ENCODE measurements at places on chromosomes 4 and X.
A peak's percentile ranks its signal among the peaks of the same experiment; 100 is the strongest.

- DNase-seq, result no peak
Measured at GRCh38 chr4:62156205-62156604, 956.1 kb downstream of the ADGRL3 start.

- DNase-seq, result no peak
Measured at GRCh38 chr4:118586357-118586790, 98.8 kb upstream of the METTL14 start.

DNA sequence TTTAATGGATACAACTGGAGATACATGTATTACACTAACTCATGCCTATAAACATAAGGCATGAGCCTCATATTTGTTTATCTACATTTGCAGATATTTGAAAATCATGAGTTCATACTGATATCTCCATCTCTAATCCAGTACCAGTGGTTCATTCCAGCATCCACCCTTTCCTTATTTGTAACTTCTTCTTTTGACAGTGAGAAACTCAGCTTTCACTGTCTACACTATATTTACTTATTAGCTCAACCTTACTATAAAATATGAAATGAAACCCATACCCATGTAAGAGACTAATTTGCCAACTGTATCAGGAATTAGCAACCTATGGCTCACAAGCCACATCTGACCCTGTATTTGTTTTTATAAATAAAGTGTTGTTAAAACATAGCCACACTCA, 161.9 kb upstream of the GPRIN3 start:
- no peak for DNase-seq

GRCh38 chrX:35150052-35150451, 207.5 kb downstream of the FAM47B start:
- no peak for DNase-seq

DNA sequence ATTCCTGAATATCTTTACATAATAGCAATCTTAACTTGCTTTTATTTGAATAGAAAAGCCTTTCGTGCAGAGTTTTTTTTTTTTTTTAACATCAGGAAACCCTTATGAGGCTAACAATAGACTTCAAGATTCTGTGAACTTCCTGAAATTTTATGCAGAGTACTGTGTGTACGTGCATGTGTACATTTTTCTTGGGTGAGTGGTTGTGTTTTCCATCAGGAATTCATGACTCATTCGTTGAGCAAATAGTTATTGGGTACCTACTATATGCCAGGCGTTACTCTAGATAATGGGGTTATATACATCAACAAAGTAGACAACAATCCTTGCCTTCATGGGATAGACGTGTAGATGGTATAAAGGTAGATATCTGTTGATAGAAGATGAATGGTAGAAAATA, 59.1 kb downstream of the MRPL1 start:
- DNase-seq, result no peak

DNA sequence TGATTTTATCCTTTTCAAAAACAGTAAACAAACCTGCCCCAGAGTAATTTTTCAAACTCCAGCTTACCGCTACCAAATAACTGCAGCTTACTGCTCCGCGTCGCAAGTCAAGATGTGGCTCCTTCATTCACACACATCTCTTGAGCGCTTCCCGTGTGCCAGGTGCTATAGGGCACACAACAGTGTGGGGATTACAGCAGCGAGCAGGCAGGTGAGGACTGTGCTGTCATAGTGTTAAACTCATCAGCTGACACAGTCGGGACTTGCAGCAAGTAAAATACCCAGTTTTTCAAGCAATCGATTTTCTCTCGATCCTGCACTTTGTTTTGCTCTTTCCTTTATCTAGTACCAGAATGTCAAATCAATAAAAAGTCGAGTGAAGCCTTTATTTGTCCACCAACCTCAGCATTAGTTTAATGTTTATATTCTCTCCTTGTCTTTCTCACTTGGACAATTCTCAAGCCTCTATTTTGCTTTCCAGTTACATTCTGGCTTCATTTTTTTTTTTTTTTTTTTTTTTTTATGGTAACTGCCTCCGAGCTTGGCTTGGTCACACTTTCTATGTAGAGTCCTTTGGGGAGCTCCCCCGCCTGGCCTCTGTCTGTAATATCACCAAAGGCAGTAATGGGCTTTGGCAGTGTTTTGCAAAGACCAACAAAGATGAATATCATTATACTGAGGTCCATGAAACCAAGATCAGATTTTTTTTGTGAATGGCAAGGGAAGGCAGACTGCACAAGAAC, 8.3 kb upstream of the ASB5 start:
- DNase-seq, result peak; percentile 35

- DNase-seq, result no peak
Measured at GRCh38 chr4:67051000-67051789, 494.1 kb downstream of the CENPC start.

DNA sequence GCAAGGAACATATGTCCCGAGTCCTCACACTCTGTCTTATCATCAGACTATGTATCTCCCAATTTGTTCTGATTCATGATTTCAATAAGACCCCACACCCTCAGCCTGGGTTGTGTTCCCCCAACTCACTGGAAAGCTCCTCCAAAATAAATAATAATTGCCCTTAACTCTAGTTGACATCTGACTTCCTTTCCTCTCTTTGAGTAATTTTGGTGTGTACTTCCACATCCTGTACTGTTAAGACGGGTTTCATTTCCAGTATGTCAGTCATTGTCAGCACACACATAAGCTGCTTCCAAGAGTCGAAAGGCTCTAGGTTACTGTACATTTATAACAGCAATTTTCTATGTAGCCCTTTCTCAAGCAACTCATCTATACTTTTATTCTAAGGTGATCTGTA, 52.2 kb upstream of the C1QTNF7 start:
- DNase-seq, result no peak

DNA sequence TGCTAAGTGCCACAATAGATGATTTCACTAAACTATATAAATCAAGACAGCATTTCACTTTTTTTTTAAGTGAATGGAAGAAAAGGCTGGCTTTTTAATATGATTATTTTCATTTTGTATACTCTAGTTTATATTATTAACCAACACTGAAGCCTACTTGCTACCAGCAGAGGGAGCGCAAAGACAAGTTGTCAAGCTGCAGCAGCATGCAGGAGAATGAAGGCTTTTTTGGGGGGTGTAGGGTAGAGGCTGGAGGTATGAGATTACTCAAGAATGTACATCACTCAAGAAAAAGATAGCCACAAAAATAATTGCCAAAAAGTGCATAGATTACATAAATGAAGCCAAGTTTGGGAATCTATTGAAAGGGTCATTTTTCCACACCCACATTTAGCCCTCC, 519.5 kb downstream of the FGF13 start:
- peak; percentile 1 for DNase-seq

DNA sequence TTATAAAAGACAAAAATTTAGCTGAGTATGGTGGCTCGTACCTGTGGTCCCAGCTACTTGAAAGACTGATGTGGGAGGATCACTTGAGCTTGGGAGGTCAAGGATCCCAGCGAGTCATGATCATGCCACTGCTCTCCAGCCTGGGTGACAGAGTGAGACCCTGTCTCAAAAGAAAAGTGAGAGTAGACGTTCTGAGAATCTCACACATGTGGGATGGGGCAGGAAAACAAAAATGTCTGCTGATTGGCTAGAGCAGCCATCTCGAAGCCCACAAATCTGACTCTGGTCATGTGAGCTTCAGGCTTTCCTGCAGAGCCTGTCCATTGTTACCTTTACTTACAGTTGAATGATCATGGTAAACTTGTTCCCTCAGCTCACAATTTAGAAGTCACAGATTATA, 23.1 kb upstream of the SLC9A7 start:
- DNase-seq, result no peak

GRCh38 chrX:21606002-21606401, 52.1 kb downstream of the KLHL34 start:
- no peak for DNase-seq

- DNase-seq, result no peak
Measured at GRCh38 chrX:40733706-40734105, 1.6 kb downstream of the MED14 start.

DNA sequence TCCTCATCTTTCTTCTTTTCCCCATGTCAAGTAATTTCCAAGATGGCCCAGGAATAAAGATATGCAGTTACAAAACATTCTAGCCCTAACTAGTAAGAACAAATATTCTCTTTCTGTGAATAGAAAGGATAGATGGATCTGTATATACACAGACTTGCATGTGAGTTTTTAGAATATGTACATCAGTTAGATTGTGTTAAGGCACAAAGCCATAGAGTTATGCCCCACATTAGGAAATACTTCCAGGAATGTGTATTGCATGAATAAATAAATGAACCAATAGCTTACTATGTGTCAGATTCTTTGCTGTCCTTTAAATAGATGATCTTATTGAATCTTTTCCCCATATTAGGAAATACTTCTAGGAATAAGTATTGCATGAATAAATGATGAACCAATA, 46.0 kb upstream of the TMPRSS11E start:
- no peak for DNase-seq

DNA sequence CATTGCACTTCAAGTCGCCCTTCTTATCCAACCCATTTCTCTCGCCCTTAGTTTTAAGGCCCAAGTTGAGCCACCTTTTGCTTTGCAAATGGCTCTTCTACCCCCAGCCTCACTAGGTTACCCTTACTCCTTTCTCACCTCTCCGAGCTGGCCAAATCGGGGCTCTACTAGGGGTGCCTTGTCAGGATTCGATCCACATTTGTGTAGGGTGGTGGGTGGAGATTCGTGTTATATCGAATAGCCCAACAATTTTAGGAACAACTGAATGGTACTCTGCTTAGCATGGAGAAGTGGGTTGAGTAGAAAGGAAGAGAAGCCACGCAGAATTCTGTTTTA, 3.5 kb downstream of the SLIT2 start:
- DNase-seq, result no peak

DNA sequence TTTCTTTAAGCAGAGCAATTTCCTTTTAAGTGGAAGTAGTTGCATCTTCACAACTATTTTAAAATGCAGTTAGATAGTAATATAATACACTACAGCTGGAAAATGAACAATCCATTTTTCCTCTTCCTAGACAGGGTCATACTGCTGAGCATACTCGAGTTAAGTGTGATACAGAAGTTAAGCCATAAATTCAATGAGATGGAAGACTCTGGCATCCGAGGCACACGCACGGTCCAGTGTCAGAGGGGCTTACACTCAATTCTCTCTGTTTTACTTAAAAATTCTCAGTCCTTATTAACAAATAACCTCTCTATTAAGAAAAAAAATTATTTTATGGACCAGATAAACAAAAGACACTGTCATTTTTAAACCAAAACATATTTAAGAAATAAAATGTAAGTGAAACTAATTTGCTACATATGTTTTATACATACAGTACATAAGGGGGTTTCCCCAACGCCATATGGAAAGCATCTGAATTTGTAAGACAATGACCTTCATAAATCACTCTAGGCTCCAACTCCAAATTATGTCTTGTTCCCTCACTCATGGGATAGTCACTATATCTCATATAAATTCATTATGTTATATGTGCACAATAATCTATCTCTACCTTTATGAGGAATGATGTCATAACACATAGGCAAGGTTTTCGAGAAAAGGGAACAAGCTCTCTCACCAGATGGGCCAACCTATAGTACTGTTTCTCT, 315.3 kb downstream of the PAPSS1 start:
- no peak for DNase-seq

GRCh38 chr4:23324021-23324690, 565.7 kb downstream of the PPARGC1A start:
- no peak for DNase-seq

GRCh38 chr4:5784021-5784420, 73.0 kb downstream of the EVC start:
- DNase-seq, result no peak

DNA sequence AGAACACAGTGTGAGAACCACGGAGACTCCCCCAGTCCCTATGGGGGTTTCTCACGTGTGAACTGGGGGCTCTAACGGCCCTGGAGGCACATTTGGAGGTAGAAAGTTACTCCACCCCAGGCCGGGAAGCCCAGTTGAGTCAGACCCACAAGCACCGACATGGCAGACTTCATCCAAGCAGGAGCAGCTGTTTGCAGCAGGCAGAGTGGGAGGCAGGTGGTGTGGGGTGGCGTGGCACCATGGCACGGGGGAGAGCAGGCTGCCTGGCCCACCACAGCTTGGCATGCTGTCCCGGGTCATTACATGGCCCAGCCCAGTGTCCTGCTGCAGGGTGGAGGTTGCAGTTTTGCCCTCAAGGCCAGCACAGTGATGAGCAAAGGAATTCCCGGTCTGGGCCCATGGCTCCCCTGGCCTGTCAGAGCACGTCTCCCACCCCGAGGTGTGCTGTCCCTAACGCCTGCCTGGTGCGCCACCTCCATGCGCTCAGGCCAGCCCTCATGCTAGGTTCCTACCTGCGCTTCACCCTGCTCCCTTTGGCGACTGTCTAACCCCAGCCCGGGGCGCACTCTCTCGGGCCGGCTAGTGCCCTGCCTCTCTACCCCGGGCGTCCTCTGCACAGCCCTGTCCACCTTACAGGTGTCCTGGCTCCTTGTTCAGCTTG, 90.6 kb upstream of the AFAP1 start:
- DNase-seq, result no peak

GRCh38 chr4:134024251-134024650, 177.3 kb downstream of the PABPC4L start:
- DNase-seq, result peak; percentile 25

- DNase-seq, result no peak
Measured at GRCh38 chr4:1152290-1152689, 20.1 kb downstream of the SPON2 start.

GRCh38 chr4:163139048-163139447, 27.6 kb downstream of the NAF1 start:
- DNase-seq, result no peak

GRCh38 chr4:111070390-111070789, 447.5 kb upstream of the PITX2 start:
- no peak for DNase-seq

DNA sequence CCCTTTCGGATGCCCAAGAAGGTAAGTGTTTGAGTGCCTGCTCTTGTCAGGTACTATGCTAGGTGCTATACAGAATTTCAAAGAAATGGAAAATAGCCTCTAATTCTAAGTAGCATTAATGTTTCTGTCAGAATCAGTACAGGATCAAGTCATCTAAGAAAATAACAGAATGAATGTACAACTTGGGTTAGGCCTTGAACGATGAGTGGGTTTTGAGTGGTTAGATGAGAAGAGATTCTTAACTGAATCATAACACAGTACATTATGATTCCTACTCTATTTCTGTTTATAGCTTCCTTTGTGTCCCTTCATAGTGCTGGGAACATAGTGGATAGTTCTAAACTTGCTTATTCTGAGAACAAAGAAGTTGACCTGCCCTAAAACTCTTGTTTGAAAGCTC, 253.9 kb downstream of the GLUD2 start:
- no peak for DNase-seq

Measured in NCI-H146 (cell line).